ENCODE measurements at places on chromosomes 3 and 15.
A peak's percentile ranks its signal among the peaks of the same experiment; 100 is the strongest.

- DNase-seq: no peak
Observed at GRCh38 chr15:78072080-78072892, 5.2 kb downstream of the TBC1D2B start.

- DNase-seq: peak; percentile 66
Observed at GRCh38 chr3:184417619-184418327, 37.9 kb downstream of the CHRD start.

DNA sequence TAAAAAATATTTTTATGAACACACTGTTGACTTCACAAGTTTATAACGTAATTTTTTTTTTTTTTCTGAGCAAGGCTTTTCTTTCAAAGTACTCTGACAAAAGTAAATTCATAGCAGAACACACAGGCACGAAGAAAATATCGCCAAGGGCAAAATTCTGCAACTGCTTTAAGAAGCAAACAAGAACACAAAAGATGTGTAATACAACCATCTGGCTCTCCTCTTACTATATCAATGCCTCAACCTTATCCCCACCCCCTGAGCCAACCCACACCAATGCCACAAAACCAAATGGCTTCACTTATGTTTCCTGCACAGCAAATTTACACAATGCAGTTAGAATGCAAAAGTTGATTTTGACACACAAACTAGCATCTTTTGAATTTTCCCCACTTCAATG, 274.2 kb downstream of the FOXP1 start:
- DNase-seq: peak; percentile 87

DNA sequence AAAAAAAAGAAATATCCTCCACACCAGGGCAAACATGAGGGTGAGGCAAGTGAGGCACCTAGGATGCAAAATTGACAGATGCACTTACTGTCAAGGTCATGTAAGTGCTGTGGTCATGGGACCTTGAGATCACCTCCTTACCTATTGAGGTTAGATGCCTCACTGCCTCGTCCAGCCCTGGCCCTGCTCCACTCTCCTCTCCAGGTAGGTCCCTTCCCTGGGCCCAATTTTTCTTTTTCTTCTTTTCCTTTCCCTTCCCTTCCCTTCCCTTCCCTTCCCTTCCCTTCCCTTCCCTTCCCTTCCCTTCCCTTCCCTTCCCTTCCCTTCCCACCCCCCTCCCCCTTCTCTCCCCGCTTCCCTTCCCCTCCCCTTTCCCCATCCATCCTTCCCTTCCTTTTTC, 71.1 kb upstream of the DLG1 start:
- no peak for DNase-seq

- no peak for DNase-seq
Observed at GRCh38 chr3:152205097-152205593, 63.6 kb upstream of the MBNL1 start.

- peak; percentile 50 for DNase-seq
Observed at GRCh38 chr15:78739996-78740903, 71.0 kb downstream of the ADAMTS7 start.

DNA sequence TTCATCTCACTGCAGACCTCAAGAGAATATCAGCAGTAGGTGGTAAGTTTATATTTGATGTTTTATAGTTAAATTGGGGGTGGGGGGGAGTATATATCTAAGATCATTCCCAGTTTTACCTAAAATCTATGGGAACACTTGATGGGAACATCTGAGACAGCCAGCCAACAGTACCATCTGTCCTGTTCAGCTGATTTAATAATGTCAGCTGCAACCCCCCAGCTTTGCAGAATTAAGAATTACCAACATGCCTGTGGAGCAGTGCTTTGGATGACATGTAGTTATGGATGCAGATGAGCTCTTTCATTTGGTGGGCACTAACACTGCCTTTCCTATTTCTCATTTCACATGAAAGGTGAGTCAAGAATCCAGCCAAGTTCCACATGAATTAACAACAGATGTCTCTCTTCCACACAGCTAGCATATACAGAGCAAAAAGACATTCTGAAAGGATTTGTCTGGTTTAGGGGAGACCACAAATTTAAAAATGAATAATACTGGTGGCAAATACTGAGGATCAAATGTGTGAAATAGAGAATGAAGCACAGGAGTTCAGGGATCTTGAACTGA, 76.2 kb downstream of the SETD5 start:
- no peak for DNase-seq

- no peak for DNase-seq
Observed at GRCh38 chr15:85443046-85443445, 62.6 kb downstream of the AKAP13 start.

DNA sequence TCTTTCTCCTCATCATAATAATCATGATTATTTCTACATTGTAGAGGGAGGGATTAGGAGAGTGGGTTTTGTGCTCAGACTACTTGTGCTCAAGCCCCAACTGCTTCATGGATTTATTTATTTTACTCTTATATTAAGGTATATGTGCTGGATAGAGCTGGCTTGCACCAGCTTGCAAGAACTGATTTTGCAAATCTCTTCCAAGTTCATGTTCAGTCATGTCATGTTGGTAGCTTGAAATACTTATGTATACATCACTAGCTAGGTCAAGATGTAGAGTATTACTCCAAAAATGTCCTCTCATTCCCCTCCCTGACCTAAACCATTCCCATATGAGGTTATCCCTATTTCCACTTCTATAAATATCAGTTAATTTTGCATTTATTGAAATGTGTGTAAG, 293.9 kb upstream of the RBMS3 start:
- DNase-seq: no peak

- DNase-seq: no peak
Observed at GRCh38 chr3:117910820-117911521, 1123.7 kb downstream of the IGSF11 start.

Measured in Jurkat, Clone E6-1 (cell line).